ENCODE measurements at places on chromosomes 12 and 14. TPM values are rescaled to one million over a fixed set of nuclear protein-coding genes. Genes with fewer than 3 reads are reported as not detected.

Gene FGD4
- total RNA-seq: 19.2 TPM

Gene INHBC
- total RNA-seq: not detected

Gene DHRS2
- total RNA-seq: not detected

Gene KLHDC1
- total RNA-seq: 4.8 TPM

Gene CLEC6A
- not detected for total RNA-seq

Gene DNAJC22
- total RNA-seq: 3.3 TPM

Gene KRT75
- total RNA-seq: not detected

Gene FOXG1
- 0.83 TPM for total RNA-seq

Gene CDH24
- total RNA-seq: 13.6 TPM

Gene RTL1
- not detected for total RNA-seq

Gene ESPL1
- total RNA-seq: 14.1 TPM

Gene SYCP3
- total RNA-seq: not detected

Gene GPD1
- total RNA-seq: not detected

Gene RNASE7
- not detected for total RNA-seq

Gene PLEKHG7
- not detected for total RNA-seq

Gene RPS6KA5
- 3.2 TPM for total RNA-seq

Gene PTPRO
- 1.2 TPM for total RNA-seq

Gene TAC3
- not detected for total RNA-seq

Data from smooth muscle cell of trachea (primary cell).